ENCODE measurements at places on chromosomes 3 and 15. TPM values are rescaled to one million over a fixed set of nuclear protein-coding genes. Genes with fewer than 3 reads are reported as not detected.

- no peak for DNase-seq
Measured at GRCh38 chr15:65888981-65889380, 19.7 kb downstream of the RAB11A start.

DNA sequence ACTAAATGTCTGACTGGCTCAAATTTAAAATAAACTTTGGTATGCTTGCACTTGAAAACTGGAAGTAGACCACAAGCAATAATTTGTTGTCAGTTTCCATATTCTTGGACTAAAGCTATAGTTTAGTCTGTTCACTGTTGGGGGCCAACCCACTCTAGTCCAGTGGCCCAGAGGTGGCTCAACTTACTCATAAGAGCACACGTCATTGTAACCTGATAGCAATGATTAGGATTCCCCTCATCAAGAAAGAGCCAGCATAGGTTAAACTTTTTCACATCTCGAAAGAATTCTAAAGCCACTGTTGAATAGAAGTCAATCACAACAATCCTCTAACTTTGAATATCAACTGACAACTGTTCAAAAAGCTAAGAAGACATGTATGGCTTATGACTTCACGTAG, 147.0 kb downstream of the MEIS2 start:
- DNase-seq, result no peak

GRCh38 chr15:32942401-32942841, 224.6 kb downstream of the GREM1 start:
- DNase-seq, result no peak

The C3orf22 gene
- total RNA-seq, result not detected

The ZBTB47 gene
- 1.1 TPM for total RNA-seq

DNA sequence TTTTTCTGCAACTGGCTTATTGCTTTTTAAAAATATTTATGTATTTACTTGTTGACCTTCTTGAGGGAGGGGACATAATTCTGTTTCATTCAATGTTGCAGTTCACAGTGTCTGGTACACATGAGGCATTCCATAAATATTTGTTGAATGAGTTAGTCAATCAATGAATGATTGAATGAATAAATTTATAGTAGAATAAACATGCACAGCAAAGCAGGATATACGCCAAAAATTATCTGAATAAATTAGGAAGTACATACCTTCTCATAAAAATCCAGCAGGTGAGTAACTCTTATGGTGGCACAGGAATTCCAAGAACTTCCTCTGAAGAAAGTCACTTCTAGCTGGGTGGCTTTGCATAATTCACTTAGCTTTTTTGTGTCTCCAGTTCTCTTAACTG, 469.4 kb upstream of the ATP11B start:
- DNase-seq, result no peak

DNA sequence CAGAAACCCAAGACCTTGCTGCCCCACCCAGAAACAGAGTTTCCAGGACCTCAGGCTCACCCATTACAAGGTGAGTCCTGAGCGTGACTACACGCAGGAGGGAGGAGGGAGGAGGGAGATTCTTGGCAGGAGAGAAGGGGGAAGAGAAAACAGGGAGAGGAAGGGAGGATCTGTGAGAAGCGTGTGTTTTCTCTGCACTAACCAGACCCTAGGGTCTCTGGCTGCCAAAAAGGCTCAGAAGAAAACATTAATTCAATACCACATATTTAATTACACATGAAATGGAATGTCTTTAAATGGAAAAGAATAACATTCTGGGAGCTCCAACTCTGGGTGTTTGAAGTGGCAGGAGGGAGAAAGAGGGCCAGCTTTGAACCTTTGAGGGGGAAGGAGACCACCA, 309.0 kb downstream of the NTRK3 start:
- no peak for DNase-seq
